ENCODE measurements at places on chromosomes 3 and 15. TPM values are rescaled to one million over a fixed set of nuclear protein-coding genes. Genes with fewer than 3 reads are reported as not detected.

KLHL25 gene
- total RNA-seq: 25.3 TPM

DNA sequence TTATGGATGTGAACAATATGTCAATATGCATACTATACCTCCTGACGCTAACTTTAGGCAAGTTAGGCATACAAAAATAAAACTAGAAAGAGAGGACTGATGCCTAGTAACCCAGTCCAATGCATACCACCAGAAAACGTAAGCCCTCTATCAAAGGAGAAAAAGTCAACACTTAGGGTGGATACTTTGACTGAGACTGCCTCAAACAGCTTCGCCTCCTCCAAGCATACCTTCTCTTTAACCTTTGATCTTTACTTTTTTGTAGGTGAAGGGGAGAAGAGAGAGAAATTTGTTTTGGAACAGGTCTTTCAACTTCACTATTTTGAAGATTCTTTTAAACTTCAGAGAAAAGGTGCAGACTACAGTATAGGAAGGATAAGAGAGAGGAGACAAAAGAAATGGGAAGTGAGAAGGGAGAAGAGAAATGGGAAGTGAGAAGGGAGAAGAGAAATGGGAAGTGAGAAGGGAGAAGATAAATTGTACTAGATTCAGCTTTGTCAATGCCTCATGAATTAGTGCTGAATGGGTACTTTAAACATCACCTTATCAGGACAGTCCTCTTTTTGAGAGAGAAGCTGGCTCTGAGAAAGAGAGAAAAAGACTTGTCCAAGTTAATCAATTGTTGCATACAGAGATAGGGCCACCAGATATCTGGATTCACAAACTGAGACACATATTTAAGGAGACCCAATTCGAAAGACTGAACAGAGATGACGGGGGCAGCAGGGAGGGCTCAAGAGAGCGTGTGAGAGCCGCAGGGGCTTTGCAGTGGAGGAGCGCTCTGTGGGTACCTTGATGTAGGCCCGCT lies 1.0 kb downstream of the P3H2 start:
- no peaks in the 10 kb centered on the region for H3K36me3 ChIP-seq
- peak overlapping the region; percentile 88 for H3K4me3 ChIP-seq
- no peak for DNase-seq
- peaks cover 18% of the 10 kb centered on the region for H3K4me1 ChIP-seq

DNA sequence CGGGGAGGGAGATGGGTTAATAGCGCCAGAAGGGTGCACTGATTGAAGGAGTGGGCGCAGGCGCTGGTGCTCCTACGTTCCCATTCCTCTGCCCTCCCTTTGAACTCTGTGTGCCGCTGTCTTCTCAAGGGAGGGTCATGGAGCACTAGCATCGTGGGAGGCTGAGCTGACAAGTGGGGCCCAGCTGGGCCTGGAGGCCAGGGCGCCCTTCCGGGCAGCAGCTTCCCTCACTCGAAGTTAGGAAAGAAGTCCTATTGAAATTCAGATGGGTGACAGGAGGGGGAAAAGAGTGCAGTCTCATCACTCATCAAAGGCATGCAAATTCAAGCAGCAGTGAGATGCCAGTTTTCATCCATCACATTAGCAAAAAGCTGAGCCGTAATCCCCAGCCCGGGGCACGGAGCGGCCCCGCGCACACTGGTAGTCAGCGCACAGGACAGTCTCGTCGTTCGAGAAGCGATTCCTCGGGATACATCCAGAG lies 128.2 kb downstream of the LRRK1 start:
- peaks cover 39% of the 10 kb centered on the region for H3K27me3 ChIP-seq
- no peak overlapping the region for H3K27ac ChIP-seq
- DNase-seq: peak; percentile 53

DNA sequence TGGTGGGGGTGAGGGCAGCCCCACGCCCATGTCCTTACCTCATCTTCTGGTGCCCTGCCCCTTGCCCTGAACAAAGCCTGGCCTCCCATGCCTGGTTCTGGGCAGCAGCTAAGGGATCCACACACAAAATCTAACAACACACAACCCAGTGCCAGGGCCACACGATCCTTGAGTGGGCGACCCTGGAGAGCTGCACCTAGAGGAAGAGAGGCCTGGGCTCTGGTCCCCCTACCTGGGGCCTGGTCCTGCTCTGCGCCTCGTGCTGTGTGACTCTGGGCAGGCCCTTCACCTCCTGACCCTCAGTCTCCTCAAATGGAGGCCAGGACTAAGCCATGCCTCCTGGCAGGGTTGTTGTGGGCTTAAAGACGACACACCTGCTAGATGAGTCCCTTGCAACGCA lies 20.0 kb upstream of the C3orf22 start:
- no peaks in the 10 kb centered on the region for H3K36me3 ChIP-seq
- no peaks in the 10 kb centered on the region for H3K4me1 ChIP-seq
- no peak overlapping the region for H3K4me3 ChIP-seq
- no peak for DNase-seq
- H3K27ac ChIP-seq: no peak overlapping the region
- H3K27me3 ChIP-seq: no peaks in the 10 kb centered on the region

GRCh38 chr15:98746375-98747155 lies 98.2 kb downstream of the IGF1R start:
- H3K27ac ChIP-seq: no peak overlapping the region
- H3K36me3 ChIP-seq: no peaks in the 10 kb centered on the region
- H3K4me1 ChIP-seq: no peaks in the 10 kb centered on the region

GRCh38 chr3:17656264-17656663 lies 86.2 kb downstream of the TBC1D5 start:
- no peak overlapping the region for H3K27ac ChIP-seq
- H3K4me3 ChIP-seq: no peak overlapping the region
- no peak for DNase-seq
- no peaks in the 10 kb centered on the region for H3K27me3 ChIP-seq
- H3K4me1 ChIP-seq: no peaks in the 10 kb centered on the region

ALDH1A3 gene
- 0.80 TPM for total RNA-seq

SUSD5 gene
- total RNA-seq: 3.1 TPM

EAF1 gene
- 34.2 TPM for total RNA-seq

- no peaks in the 10 kb centered on the region for H3K4me1 ChIP-seq
- no peaks in the 10 kb centered on the region for H3K36me3 ChIP-seq
- no peak overlapping the region for H3K4me3 ChIP-seq
- DNase-seq: no peak
Observed at GRCh38 chr15:66238318-66238717, 15.2 kb downstream of the MEGF11 start.

- no peak overlapping the region for H3K4me3 ChIP-seq
- no peak overlapping the region for H3K27ac ChIP-seq
- no peaks in the 10 kb centered on the region for H3K36me3 ChIP-seq
Observed at GRCh38 chr3:136070334-136070733, 104.8 kb downstream of the PPP2R3A start.

CPEB1 gene
- 2.1 TPM for total RNA-seq

All from neural progenitor cell (in vitro differentiated cells).